Right renal cortex interstitium (tissue), 3 donors: ENCODE measurements at places on chromosomes 3 and 15. TPM values are rescaled to one million over a fixed set of nuclear protein-coding genes. Genes with fewer than 3 reads are reported as not detected.

Gene ZNF501
- 13.5 TPM for polyA plus RNA-seq

Gene TRIM69
- polyA plus RNA-seq: 24.1 TPM

Gene ANKUB1
- polyA plus RNA-seq: not detected

Gene MINAR1
- polyA plus RNA-seq: 1.2 TPM

Gene ANKRD63
- 0.14 TPM for polyA plus RNA-seq

Gene SLC2A2
- polyA plus RNA-seq: 11.3 TPM

Gene ECT2
- 33.7 TPM for polyA plus RNA-seq

Gene SUSD5
- 5.6 TPM for polyA plus RNA-seq

Gene MEX3B
- 11.7 TPM for polyA plus RNA-seq

Gene CACNA2D3
- 1.4 TPM for polyA plus RNA-seq

Gene CYP11A1
- polyA plus RNA-seq: 1.6 TPM

- DNase-seq: no peak
These were observed 456.0 kb downstream of the TUSC7 start for GRCh38 chr3:117165601-117166051.

DNA sequence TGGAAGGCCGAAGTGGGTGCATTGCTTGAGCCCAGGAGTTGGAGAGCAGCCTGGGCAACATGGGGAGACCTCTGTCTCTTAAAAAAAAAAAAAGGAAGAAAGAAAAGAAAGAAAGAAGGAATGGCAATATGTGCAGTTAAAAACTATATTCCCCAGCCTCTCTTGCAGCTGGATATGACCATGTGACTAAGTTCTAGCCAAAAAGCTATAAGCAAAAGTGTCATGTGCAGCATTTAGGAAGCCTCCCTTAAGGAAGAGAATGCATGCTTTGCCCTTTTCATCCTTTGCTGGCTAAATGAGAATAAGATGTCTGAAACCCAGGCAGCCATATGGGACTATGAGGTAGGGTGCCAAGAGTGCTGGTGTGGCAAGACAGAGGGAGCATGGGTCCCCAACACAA, 21.8 kb downstream of the CYP19A1 start:
- DNase-seq: no peak

DNA sequence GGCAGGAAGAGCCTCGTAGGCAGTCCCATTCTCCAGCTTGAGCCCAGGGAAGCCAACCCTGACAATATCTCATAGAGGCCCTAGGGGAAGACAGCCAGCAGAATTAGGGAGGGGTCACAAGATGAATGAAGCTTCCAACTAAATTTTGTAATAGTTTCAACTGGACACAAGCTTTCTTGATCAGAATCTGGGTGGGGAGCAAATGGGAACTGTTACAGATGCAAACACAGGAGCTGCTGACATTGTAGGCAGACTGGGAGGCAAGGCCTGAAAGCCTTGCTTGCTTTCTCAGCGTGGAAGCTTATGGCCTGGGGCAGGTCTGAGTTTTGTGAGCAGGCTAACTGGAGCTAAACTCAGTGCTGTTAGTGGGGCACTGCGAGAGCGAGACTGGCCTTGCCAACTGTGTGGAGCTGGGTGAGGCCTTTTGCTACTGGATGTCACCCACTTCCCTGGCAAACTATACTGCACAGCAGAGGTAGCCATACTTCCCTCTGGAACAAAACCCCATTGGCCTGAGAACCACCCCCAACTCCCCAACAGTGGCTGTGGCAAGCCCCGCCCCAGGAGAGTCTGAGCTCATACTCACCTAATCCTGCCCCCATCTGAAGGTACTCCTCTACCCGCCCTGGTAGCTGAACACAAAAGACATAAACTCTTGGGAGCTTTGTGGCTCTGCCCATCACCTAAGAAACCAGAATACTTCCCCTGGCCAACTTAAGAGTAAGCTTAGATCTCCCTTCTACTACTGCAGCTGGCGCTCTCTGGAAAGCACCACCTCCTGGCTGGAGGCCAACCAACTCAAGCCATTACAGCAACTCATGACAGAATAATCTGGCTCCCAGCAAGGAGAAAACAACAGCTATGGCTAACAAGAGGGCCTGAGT, 42.9 kb downstream of the CFAP20DC start:
- DNase-seq: no peak

DNA sequence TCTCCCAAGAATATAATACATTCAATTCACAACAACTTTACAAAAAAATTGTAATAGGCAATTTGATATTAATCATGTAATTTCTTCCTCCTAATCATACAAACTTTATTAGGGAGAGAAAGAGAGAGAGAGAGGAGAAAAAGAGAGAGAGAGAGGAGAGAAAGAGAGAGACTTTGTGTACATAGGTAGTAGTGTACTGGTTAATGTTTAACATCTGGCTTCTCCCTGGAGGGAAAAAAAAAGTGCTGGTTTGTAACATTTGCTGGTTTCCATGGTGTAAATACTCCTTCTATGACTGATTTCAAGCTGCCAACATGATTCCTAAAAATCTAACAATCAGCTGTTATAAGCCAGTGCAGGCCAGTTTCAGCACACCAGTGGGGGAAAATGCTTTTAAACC, 98.0 kb upstream of the ARHGEF26 start:
- no peak for DNase-seq

DNA sequence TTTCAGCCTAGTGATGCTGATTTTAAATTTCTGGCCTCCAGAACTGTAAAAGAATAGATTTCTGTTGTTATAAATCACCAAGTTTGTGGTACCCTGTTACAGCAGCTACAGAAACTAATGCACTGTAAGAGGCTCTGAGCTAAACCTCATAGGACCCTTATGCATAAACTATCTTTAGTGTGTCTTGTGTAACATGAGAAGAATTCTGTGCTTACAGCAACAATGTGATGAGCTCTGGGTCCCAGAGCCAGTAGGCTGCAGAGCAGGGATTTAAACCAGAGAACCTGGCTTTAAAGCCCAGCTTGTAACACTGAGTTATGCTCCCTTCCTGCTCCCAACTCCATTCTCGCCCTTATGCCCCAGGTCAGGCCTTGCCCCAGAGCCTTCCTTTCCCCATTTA, 113.1 kb downstream of the THSD4 start:
- DNase-seq: no peak

DNA sequence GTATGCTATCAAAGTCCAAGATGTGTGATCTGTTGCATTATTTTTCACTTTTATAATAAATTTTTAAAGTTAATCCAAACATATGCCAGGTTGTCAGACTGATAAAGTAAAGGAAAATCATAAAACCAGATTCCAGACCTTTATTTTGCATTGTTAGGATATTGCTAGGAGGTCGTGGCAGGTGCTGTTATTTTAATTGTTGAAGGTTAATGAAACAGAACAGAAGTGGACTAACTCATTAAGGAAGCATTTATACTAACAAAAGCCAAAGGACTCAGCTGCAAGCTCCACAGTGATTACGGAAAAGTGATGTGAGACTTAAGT, 63.1 kb downstream of the DCLK3 start:
- no peak for DNase-seq

DNA sequence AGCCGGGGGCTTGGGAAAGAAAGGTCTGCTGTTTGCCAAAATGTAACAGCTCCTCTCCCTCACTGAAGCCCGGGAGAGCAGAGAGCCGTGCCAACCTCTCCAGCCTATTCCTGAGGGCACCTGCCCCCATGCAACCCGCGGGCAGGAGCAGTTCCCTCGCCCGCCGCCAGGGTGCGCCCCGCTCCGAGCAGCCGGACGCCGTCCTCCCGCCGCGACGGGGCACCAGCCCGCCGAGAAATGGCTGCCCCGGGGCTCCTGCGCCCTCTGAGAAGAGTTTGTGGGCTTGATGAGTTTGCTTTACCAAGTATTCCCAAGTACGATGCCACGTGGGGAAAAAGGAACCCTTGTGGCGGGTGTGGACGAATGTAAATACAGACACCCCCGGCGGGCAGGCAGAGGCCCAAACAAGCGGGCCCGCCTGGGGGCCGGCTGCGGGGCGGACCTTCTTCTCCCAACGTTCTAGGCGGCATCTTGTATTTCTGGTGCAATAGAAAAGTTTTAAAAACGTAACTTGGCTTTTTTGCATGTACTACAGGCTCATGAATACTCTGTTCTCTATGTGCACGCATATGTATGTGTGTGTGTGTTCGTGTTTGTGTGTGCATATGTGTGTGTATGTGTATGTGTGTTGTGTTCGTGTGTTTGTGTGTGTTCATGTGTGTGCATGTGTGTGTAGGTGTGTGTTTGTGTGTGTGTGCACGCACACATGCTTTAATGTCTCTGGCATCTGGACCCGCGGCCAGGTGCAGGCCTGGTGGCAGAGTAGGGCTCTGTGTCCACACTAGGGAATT, 162.9 kb downstream of the CHSY1 start:
- DNase-seq: no peak

DNA sequence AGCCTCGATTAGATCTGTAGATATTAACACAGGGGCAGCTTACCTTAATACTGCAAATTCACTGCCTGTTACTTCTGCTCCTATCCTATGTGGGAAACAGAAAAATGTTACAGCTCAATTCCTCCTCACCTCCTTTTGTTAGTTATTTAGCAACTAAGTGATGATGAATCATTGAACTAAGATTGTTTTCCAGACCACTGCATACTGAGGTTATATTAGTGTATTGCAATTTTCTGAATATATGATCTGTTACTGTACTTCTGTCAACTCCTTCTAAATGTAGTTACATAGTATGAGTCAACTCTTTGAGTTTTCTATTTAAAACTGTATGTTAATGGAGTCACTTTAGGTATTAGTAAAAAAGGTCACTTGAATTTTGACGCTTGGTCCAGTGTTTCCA, 331.5 kb upstream of the SLCO3A1 start:
- DNase-seq: no peak

GRCh38 chr15:41492597-41493204, 973 bp upstream of the ITPKA start:
- DNase-seq: no peak

DNA sequence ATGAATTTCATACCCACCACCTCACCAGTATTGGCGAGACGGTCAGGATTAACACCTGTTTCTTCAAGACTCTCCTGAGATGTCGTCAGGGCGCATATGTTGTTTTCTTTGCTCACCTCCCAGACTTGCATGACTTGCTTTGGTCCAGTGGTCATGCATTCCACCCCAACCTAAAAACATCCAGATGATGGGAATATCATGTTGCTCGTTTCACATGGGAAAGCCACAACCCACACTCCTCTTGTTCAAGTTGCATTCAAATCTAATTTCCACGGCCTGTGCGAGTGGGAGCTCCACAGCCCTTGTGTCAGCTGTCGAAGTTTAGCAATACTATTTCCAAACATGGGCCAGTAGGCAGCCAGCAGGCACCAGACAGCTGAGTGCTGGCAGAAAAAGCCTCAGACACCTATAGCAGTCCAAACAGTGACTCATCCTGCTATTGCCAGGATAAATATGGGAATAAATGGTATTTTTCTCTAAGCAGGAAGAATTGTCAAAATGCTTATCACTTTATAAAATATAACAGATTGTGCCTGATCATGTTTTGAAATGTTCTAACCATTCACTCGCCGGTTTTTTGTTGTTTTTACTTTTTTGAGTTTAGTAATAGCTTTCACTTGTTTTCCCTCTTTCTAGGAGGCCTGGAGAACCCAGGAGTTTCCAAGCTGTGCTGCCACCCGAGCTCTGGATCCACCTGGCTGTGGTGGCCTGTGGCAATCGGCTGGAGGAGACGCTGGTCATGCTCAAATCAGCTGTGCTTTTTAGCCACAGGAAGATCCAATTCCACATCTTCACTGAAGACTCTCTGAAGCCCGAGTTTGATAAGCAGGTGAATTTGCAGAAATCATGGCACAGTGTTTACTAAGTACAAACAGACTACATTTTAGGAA, 20.1 kb downstream of the GXYLT2 start:
- DNase-seq: no peak

- DNase-seq: no peak
These were observed 23.4 kb downstream of the PLSCR4 start for GRCh38 chr3:146227486-146227885.

GRCh38 chr3:126422121-126422520, 27.4 kb downstream of the CFAP100 start:
- no peak for DNase-seq

- DNase-seq: no peak
These were observed 3.9 kb upstream of the ZNF80 start for GRCh38 chr3:114241262-114241661.

DNA sequence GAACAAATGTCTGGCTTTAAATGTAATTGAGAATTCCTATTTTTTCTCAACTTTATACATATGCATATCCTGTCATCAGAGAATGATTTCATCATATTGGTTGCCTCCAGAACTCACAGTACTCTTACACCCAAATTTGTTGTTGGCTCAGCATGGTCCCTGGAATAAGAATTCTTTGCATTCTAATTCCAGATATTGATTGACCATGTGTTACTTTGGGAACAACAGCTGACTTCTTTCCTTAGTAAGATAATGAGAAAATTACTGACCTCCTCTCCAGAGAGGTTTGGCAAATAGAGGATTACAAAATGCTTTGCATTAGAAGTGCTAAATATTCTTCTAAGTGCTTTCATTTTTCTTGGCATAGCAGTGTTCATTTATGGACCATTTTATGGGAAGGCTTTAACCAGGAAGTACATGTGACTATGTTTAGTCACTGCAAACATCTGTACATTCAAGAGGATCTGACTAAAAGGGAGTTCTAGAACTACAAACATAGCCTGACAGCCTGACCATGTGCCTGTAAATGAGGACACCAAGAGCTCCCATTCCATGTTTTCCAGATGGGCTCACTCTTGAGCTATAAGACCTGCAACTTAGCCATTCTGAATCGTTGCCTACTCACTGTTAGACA, 391.6 kb upstream of the DPPA4 start:
- DNase-seq: no peak

DNA sequence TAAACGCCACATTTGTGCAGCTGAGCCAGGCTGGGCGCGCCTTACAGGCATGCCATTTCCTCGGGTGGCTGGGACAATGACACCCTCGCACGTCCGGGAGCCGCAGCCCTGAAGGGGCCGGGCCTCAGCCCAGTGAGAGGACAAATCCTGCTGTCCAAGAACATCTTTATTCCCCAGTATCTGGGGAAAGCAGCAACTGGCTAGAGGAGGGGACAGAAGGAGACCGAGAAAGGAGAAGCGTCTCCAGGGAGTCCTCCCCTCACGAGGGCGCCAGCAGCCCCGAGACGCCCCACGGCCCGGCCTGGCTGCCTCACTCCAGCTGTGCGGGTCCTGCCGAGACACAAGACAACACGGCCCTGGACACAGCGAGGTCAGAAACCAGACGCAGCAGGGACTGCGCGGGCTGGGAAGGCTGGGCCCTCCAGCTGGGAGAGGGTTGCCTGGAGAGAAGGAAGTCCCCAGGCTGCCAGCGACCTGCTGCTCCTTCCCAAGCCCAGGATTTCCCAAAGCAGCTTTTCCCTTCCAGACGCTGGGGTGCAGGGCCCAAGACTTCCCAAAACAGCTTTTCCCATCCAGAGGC, 130.2 kb downstream of the CHSY1 start:
- DNase-seq: no peak
